ENCODE measurements at places on chromosomes 3 and 15.

DNA sequence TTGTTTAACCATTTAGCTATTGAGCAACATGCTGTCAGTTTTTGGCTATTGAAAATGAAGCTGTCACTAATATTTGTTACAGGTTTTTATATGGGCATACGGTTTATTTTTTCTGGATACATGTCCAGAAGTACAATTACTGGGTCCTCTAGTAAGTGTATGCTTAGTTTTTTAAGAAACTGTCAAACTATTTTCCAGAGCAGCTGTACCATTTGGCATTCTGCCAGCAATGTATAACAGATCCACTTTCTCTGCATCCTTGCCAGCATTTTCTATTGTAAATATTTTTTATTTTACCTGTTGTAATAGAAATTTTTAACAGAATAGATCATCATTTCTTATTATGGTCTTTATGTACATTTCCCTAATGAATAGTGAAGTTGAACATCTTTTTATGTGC is 658.8 kb downstream of the EDEM1 start:
- DNase-seq = no peak

- no peak for DNase-seq
Observed at GRCh38 chr3:49534581-49535441, 19.5 kb upstream of the BSN start.

DNA sequence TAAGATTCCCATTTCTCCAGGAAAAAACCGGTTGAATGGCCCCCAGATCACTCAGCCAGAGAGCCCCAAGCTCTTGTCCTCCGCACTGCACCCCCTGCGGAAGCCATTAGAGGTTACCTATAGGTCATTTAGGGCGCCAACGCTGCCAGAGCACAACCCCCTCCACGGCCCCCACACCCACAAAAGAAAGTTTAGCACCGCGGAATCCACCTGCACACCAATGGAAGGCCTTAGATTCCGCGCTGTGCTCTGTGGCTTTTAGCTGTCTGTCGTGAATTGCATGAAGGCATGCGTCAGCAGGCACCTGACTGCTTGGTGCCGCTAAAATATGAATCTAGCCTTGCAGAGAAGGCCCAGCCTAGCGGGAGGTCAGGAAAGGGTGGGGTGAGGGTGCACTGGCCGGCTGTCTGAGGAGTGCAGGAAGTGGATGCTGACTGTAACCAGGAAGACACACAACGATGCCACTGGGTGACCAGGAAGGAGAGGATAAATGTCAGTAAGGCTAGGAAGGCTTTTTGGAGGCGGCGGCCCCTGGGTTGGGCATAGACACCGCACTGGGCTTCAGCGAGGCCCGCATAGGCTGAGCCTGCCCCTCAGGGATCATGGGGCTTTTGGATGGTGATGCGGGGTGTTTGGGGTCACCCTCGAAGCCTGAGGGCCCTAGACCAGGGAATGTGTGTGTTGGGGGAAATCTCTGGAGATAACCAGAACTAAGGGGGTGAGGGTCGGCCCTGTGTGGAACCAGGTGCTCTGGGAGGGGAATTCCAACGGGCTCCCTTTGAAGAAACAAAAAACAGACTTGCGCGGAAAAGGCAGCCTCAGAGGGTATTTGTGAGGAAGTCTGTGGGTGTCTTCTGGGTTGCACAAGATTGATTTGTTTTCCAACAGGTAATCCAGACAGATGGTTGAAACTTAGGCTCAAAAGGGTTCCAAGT is 976 bp upstream of the NUP210 start:
- DNase-seq = peak; percentile 34

- no peak for DNase-seq
Observed at GRCh38 chr3:184176377-184177330, 2.0 kb downstream of the AP2M1 start.

- DNase-seq = peak; percentile 24
Observed at GRCh38 chr3:100590114-100590839, 19.1 kb upstream of the ADGRG7 start.

GRCh38 chr3:183699238-183699947 is 1.8 kb downstream of the YEATS2 start:
- DNase-seq = no peak

GRCh38 chr3:43262194-43262593 is 24.1 kb upstream of the SNRK start:
- DNase-seq = no peak

GRCh38 chr15:70164910-70165715 is 67.4 kb upstream of the TLE3 start:
- DNase-seq = no peak

- DNase-seq = no peak
Observed at GRCh38 chr15:99305761-99306505, 54.7 kb downstream of the LRRC28 start.

DNA sequence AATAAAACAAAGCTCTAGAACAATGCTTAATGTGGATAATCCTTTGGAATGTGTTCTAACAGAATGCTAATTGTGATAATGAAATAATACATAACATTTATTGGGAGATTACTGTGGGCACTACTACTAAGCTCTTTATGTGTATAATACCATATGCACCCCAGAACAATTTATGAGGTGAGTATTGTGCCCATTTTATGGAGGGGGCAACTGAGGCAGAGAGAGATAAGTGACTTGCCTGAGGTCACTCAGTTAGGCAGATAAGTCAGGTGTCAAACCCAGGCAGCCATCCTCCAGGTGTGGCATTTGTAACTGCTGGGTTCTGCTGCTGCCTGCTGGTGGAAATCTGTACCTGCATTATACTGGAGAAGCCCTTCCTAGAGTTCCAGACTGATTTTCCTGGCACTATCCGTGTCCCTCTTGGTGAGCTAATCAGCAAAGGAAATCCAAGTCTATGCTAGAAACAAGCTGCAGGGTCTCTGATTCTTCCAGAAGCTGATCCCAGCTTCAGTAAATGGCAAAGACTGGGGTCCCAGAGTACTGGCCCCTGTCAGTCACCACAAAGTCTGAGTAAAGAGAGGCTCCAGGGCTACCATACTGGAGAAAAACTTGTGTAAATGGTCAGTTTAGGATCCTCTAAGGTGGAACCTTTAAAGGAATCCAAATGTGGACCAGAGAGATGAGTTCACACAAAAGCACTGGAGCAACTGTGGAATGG is 22.6 kb upstream of the RBP1 start:
- no peak for DNase-seq

DNA sequence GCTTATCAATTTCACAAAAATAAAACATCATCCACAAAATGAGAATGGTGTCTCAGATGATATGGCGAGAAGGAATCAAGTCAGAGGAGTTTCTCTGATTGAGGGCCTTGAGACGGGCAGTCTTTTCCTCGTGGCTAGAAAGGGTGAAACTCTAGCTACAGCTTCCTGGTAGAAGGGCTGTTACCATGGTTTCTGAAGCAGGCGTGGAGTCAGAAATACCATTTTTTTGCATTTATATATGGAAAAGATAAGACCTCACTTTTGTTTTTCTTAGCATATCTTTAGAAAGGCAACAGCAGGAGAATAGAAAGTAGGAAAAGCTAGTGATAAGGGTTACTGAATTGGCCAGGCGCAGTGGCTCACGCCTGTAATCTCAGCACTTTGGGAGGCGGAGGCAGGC is 17.3 kb upstream of the SAMD7 start:
- DNase-seq = no peak

DNA sequence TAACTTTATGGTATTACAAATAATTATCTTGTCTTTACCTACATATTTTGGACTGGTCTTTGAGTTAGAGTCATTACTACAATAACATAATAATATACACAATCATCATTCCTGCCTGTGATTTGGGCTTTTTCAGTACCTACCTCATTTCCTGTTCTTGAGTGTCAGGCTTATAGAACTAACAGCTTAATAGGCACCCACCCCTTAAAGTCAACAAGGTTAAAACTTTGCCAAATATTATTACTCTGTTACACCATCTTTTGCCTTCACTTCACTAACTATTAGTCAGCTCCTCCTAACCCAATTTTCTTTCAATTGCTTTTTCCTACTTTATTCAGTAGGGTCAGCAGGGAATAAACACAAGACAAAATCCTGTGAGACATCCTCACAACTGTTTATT is 488.7 kb upstream of the AGTR1 start:
- no peak for DNase-seq

GRCh38 chr3:100609305-100609704 is at the start of gene ADGRG7:
Gene ADGRG7, plus strand, starts transcription at chr3:100609601. Its CDS starts 256 bp downstream, at chr3:100609857.
- DNase-seq = no peak

- no peak for DNase-seq
Observed at GRCh38 chr15:89067751-89068150, 20.5 kb upstream of the ABHD2 start.

GRCh38 chr15:35547775-35548364 is 1.9 kb upstream of the DPH6 start:
- DNase-seq = no peak

GRCh38 chr3:113272385-113272779 is 61.0 kb downstream of the BOC start:
- no peak for DNase-seq

- DNase-seq = no peak
Observed at GRCh38 chr3:146701246-146701645, 96.1 kb upstream of the PLSCR5 start.

GRCh38 chr3:177057768-177058167 is 139.5 kb downstream of the TBL1XR1 start:
- DNase-seq = no peak

DNA sequence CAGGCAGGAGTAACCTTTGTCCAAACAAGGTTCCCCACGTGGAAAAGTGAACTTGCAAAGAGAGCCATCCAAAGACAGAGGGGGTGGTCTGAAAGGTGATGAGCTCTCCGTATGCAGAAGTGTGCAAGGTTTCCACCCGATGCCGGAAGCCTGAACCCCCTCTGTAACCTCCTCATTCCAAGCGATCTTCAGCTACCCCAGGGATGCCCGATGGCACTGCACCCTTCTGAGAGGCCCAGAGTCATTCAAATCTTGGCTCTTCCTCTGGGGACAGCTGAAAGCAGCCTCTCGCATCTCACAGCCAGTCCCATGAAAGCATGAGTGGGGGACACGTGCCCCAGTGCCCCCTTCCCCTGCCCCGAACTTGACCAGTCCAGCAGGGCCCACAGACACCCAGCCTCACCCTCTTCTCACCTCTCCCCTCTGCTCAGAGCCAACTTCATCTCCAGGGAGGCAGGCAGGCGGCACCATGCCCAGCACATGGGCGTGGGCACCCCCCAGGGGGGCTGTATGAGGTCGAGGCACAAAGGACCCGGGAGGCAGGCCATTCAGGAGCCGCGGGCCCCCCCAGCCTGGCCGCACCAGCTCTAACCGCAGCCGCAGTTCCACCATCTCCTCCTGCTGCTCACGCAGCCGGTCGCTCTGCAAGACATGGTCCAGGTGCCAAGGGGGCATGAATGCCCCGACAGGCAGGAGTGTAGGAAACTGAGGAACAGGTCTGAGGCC is 8.7 kb downstream of the KIF7 start:
- no peak for DNase-seq

- DNase-seq = no peak
Observed at GRCh38 chr15:85475711-85476110, 95.3 kb downstream of the AKAP13 start.

GRCh38 chr3:146491303-146491702 is 21.9 kb upstream of the PLSCR2 start:
- no peak for DNase-seq

DNA sequence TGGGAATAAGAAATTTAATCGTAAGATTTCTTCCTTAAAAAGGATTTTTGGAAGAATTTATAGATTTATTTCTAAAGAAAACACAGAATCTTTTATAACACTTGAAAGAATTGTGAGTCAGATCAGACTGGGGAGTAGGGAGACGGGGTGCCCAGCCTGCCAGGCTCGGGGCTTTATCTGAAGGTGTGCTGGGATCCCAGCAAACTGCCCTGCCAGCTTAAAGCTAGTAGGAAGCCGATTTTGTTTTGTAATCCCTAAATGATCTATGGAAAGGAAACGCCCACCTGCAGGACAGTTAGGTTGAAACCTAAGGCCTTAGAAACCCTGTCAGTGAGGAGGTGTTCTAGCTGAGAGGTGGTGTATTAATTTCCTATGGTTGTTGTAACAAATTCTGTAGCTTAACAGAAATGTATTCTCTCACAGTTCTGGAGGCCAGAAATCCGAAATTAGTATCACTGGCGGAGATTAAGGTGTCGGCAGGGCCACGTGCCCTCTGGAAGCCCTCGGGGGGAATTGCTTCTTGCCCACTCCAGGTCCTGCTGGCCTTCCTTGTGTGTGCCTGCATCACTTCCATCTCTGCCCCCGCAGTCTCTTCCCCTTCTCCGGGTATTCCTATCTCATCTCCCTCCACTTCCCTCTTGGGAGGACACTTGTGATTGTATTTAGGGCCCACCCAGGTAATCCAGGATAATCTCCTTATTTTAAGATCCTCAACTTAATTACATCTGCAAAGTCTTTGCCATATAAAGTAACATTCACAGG is 19.3 kb upstream of the RAB6B start:
- DNase-seq = no peak

DNA sequence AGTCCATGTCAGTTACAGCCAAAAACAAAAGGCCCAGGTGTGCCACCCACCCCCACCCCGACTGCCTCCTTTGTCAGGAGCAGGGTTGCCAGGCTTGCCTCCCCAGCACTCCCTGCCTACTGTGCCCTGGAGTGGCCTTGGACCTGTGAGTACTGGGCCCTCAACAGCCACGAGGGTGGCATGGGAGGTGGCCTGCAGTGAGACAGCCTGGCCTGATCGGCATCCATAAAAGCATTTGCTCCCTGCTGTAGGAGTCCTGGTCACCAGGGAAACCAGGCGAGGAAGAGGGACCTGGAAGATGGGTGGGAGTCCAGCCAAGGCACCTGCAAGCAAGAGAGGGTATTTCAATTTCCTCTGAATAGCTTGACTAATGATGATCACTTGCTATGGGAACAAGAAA is 56.4 kb upstream of the KCNMB2 start:
- DNase-seq = no peak

DNA sequence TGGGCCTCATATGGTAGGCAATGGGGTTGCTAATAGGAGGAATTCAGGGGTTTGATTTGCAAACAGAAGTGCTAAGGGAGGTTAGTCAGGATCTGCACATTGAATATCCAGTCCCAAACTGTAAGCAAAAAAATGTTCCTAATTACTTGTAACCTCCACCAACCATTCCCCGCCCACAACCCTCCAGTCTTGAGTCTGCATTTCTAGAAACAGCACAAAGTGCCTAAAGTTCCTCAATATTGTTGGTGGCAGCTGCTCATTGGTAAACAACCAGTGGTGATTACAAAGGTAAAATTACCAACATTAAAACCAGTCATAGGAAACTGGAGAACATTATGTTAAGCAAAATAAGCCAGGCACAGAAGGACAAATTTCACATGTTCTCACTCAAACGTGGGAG is 18.9 kb downstream of the HDC start:
- DNase-seq = no peak

DNA sequence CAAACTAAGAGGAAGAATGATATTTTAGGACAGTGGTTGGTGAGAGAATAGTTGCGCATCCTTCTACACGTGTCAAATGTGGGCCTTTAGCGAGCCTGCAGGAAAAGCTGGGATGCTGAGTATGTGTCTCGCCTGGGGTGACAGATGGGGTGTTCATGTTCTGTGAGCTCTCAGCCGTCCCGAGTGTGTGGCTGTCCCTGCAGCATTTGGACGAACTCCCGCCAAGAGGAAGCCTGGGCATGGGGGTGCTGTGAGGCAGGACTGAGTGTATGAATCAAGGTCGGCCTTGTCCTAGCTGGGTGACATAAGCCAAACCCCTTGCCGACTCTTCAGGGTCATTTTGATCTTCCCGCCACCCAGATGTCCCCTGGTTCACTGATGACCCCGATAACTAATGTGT is 94.8 kb downstream of the CACNA1D start:
- DNase-seq = no peak

- no peak for DNase-seq
Observed at GRCh38 chr3:123491966-123492587, 43.2 kb upstream of the ADCY5 start.
